ENCODE measurements at places on chromosomes 4 and X. TPM values are rescaled to one million over a fixed set of nuclear protein-coding genes. Genes with fewer than 3 reads are reported as not detected.

The UGT2B17 gene
- not detected for total RNA-seq

The SLC39A8 gene
- total RNA-seq = 9.3 TPM

The MTMR8 gene
- total RNA-seq = 1.2 TPM

The LDOC1 gene
- total RNA-seq = 6.8 TPM

The CT45A10 gene
- total RNA-seq = not detected

The XAGE2 gene
- total RNA-seq = not detected

The PAGE2B gene
- total RNA-seq = not detected
